Activated CD4-positive, alpha-beta T cell treated with anti-CD3 and anti-CD28 coated beads, Interleukin-2, amount 10 ng/mL, durations not matched to agents 24 days and 14 days (primary cell): ENCODE measurements at places on chromosomes 3 and 15. TPM values are rescaled to one million over a fixed set of nuclear protein-coding genes. Genes with fewer than 3 reads are reported as not detected.

DNA sequence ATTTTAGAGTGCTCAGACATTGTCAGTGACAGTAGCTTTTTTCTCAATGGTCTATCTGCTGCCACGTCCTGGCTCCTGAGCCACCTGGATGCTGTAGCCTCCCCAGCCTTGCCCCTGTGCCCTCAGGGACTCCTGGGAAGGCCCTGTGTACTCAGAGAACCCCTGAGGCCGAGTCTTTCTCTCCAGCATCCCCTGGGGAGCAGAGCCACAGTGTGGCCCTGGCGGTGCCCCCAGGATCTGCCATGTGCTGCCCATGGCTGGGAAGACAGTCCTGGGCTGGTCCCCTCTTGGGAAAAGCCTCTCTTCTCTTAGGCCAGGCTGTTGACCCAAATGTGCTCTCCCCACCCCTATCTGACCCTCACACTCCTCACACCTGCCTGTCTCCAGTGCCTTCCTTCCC lies 5.0 kb downstream of the MYD88 start:
- DNase-seq = no peak

DNA sequence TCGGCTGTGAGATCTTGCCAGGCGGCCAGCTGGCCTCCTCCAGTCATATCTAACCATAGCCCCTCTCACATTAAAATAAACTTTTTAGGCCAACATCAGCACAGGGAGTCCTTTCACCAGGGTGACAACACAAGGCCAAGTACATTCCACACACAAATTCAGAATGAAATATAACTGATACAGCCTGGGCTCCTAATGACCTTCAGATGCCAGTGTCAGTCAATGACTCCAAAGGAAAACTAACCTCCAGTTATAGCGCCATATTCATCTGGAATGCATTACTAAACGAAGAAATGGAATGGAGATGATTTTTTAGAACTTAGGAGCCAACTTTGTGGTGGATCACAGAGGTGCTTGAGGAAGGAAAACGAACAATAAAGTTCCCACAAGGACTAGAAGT lies 205.4 kb downstream of the GREM1 start:
- DNase-seq = no peak

GRCh38 chr3:42123012-42123581 lies 31.9 kb downstream of the TRAK1 start:
- no peak for DNase-seq

DNA sequence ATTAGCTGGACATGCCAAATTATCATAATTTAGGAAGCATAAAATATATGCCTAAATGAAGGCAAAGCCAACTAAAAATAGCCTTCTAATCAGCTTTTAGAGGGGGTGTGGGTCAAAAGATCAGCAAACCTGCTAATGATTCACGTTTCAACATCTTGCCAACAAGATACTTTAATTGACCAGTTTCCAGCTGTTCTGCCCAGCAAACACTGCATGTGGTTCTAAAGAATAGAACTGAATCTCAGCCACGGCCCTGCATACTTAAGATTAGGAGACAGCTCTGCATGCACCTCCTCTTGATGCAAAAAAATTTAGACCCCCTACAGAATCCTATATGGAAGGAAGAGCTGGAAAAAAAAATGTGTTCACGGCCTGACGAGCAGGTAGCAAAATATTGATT lies 500.5 kb downstream of the TBL1XR1 start:
- no peak for DNase-seq

GHSR gene
- total RNA-seq = not detected in 2 replicates

DNA sequence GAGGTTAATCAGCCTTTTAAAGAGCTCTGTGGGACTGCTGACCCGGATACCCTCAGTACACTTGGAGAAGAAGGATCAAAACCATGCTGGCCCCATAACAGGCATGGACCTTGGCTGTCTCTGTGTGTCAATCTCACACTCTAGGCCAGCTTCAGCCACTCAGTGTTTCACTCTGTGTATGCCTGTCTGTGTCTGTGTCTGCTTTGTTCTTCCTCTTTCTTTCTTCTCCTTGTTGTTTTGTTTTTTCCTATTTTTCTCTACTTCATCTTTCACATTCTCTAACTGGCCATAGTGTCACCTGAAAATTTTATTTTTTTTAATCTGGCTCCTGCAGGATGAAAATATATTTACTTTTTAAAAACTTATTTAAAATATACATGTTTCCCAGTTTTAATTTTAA lies 51.1 kb downstream of the SERP1 start:
- no peak for DNase-seq

GRCh38 chr3:15426579-15427118 lies 695 bp downstream of the METTL6 start:
- no peak for DNase-seq

- no peak for DNase-seq
Observed at GRCh38 chr15:65695081-65695480, 73.3 kb downstream of the SLC24A1 start.

DNA sequence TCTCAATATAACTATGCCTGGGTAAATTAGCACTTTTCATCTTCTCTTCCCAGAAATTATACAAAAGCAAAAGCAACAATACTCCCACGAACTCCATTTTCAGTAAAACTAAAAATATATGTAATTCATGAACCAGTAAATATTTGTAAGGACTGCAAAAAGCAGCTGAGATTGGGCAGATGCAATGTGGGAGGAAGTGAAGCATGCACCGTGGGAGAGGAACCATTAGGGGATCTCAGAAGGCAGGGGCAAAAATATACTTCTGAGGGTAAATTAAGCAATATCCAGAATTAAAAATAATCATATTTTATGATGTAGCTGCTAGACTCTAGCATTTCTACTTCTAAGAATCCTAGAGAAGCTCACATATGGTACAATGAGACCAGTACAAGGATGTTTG lies 20.2 kb downstream of the CFAP91 start:
- no peak for DNase-seq

- DNase-seq = no peak
Observed at GRCh38 chr3:159126261-159127020, 324.6 kb downstream of the MFSD1 start.

DNA sequence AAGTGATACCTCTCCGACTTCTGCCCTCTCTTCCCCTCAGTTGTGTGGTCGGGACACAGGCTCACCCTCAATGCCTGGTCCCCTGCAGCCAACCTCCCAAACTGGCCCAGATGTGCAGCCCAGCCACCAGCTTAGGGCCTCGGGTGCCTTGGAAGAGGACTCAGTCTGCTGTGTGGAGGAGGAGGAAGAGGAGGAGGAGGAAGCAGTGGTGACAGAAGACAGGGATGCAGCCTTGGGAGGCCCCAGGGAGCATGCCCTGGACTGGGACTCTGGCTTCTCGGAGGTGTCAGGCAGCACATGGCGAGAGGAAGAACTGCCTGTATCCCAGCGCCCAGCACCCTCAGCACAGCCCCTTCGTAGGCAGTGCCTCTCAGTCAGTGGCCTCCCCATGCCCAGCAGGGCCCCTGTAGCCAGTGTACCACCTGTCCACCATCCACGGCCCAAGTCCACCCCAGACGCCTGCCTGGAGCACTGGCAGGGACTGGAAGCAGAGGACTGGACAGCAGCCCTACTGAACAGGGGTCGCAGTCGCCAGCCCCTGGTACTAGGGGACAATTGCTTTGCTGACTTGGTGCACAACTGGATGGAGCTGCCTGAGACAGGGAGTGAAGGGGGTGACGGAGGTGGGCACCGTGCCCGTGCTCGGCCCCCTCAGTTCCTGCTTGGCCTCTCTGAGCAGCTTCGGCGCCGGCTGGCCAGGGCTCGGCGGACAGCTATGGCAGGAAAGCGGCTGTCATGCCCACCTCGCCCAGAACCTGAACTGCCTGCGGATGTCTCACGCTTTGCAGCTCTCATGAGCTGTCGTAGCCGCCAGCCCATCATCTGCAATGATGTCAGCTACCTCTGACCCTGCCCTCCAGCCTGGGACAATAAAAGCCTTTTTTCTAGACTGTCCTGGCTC lies 1.3 kb downstream of the INKA1 start:
- no peak for DNase-seq

GRCh38 chr3:177842743-177843734 lies 645.8 kb upstream of the TBL1XR1 start:
- peak; percentile 39 for DNase-seq

COL6A5 gene
- not detected in 2 replicates for total RNA-seq

NR1I2 gene
- 0.16 and 0.17 TPM in 2 replicates for total RNA-seq

DNA sequence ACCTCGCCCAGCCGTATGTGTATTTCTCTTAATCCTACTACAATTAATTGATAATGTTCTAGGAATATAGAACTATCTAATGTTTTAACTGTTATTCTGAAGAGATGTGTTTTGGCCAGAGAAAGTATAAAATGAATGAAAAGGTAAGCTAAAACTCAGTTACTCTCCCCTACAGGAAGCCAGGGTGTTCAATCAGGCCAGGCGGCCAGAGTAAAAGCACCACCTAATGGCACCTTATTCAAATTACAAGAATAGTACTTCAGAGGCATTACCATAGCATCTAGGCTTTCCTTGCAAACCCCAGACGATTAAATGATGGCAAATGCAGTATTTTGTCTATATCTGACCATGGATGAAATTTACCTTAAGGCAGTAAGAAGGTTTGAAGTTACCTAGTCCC lies 10.4 kb downstream of the SLC12A8 start:
- DNase-seq = peak; percentile 67

GRCh38 chr3:186988806-186989205 lies 58.5 kb downstream of the ST6GAL1 start:
- DNase-seq = no peak

GRCh38 chr3:40191850-40192448 lies 117.6 kb upstream of the EIF1B start:
- DNase-seq = peak; percentile 85

B3GALNT1 gene
- 3.3 TPM in 2 replicates for total RNA-seq

GRCh38 chr3:105537371-105538080 lies 170.8 kb downstream of the ALCAM start:
- no peak for DNase-seq

GRCh38 chr3:47780741-47781684 lies 680 bp downstream of the SMARCC1 start:
- peak; percentile 91 for DNase-seq

DNA sequence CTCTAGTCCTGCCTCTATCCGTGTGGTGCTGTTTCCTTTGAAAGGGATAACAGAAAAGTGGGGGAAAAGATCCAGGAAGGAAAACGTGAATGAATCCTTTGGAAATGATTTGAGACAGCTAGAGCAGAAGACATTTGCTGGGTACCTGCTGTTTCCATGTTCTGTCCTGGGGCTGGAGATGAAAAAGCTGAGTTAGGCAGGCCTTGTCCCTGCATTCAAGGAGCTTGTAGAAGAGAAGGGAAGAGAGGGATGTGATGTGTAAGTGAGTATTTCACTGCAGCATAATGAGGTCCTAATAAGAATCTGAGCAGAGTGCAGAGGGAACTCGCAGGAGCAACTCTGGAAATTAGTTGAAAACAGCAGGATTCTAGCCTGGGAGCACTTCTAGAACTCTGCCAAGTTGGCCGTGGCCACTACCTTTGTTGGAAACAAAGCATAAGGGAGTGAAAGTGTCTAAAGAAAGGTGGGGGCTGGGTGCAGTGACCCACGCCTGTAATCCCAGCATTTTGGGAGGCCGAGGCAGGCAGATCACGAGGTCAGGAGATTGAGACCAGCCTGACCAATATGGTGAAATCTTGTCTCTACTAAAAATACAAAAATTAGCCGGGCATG lies 13.8 kb upstream of the SEMA4B start:
- no peak for DNase-seq

TWF2 gene
- 80.3 and 87.0 TPM in 2 replicates for total RNA-seq

GRCh38 chr3:172709774-172710663 lies 848 bp downstream of the NCEH1 start:
- DNase-seq = peak; percentile 68

MCTP2 gene
- total RNA-seq = 49.8 and 58.9 TPM in 2 replicates

GRCh38 chr3:74539876-74540275 lies 74.6 kb downstream of the CNTN3 start:
- no peak for DNase-seq

KAT2B gene
- total RNA-seq = 23.3 and 27.9 TPM in 2 replicates

DNA sequence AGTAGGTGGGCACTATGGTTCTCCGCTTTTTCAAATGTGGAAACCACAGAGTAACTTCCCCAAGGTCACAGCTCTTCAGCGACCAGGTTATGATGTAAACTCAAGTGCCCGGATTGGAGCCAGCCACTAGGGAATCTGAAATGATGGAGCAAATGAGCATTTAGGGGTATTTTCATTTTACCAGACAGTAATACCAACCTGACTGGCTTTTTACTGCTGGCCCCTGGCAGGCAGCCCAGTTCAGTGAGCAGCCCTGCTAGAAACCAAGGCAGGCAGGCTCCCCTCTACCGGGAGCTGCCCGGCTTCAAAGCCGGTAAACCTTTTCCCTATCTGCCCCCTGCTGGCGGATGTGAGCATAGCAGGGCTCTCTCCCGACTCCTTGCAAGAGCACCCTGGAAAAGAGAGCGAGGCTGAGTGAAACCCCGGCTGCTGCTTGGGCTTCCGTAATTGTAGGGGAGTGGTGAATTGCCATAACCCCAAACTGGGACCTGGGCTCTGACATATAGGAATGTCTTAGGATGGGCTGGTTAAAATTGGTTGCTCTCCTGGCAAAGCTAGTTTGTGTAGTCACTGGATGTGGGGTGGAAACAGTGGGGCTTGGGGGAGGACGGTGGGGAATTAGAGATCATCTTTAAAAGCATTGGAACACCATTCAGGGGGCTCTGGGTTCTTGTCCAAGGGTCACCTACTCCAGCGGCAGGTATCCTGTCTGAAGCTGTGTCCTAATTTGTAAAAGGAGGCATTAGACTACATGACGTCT lies 98.0 kb upstream of the TNFAIP8L3 start:
- peak; percentile 93 for DNase-seq

PLA2G4D gene
- total RNA-seq = not detected in 2 replicates

CHL1 gene
- not detected in 2 replicates for total RNA-seq

- DNase-seq = no peak
Observed at GRCh38 chr3:32583708-32584107, 13.1 kb upstream of the DYNC1LI1 start.

DNA sequence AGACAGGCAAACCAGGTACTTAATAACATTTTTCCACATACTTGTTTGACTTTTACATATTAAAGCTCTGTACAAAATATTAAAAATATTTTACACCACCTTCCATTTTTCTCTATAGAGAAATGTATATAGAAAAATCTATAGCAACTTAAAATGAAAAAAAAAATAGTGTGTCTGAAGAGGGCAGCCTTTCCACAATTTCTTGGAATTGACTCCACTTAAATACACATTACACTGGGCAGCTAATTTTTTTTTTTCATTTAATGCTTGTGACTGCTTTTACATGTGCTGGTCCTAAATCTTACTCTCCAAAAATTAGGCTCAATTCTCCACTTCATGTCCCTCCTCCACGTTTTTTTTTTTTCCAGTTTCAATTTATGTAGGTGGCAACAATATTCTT lies 427.0 kb upstream of the RBMS3 start:
- no peak for DNase-seq
